ENCODE measurements at places on chromosomes 3 and 15.

DNA sequence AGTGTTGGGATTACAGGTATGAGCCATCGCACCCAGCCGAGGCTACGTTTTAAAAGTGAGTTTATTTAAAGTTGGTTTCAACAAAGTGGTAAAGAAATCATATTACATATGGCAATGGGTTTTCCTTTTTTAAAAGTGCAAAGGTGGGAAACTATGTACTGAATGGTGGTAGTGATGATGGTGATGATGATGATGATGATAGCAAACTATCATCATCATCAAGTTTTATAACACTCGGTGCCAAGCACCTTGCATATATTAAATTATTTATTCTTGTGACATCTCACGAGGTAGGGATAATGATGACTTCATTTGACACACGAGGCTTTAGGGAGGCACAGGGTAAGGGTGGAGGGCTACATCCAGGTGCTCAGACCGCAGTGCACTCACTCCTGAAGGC lies 64.3 kb downstream of the BDH1 start:
- no peak for DNase-seq

DNA sequence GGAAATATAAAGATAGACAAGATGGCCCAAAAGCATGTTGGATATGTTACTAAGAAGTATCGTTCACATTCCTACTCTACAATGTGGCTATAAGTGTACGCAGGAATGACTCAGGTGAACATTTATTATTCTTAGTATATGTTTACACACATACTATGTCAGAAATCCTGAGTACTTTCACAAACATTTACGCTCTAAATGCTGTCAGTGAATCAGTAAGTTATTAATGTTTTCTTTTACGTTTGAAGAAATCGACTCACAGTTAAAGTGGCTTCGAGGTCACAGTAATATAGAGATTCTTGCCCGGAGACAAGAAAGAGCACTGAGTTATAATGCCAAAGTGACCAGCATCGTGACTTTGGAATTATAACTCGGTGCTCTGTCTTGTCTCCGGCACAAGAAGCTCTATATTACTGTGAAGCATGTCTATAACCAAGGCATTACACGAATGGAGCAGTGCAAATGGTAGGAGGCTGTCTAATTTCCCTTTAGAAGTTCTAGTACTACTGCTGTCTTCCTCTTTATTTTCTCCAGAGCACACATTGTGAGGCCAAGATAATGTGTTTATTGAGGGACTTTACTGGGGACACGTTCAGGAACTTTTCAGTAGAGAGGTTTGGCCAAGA lies 61.8 kb upstream of the P3H2 start:
- peak; percentile 74 for DNase-seq

- no peak for DNase-seq
Measured at GRCh38 chr3:13427662-13428603, 7.8 kb upstream of the NUP210 start.

- DNase-seq: peak; percentile 59
Measured at GRCh38 chr3:30751610-30752299, 142.7 kb downstream of the GADL1 start.

GRCh38 chr3:161042023-161042501 lies 63.1 kb downstream of the B3GALNT1 start:
- DNase-seq: no peak

- no peak for DNase-seq
Measured at GRCh38 chr3:44045476-44046275, 196.0 kb upstream of the TOPAZ1 start.

DNA sequence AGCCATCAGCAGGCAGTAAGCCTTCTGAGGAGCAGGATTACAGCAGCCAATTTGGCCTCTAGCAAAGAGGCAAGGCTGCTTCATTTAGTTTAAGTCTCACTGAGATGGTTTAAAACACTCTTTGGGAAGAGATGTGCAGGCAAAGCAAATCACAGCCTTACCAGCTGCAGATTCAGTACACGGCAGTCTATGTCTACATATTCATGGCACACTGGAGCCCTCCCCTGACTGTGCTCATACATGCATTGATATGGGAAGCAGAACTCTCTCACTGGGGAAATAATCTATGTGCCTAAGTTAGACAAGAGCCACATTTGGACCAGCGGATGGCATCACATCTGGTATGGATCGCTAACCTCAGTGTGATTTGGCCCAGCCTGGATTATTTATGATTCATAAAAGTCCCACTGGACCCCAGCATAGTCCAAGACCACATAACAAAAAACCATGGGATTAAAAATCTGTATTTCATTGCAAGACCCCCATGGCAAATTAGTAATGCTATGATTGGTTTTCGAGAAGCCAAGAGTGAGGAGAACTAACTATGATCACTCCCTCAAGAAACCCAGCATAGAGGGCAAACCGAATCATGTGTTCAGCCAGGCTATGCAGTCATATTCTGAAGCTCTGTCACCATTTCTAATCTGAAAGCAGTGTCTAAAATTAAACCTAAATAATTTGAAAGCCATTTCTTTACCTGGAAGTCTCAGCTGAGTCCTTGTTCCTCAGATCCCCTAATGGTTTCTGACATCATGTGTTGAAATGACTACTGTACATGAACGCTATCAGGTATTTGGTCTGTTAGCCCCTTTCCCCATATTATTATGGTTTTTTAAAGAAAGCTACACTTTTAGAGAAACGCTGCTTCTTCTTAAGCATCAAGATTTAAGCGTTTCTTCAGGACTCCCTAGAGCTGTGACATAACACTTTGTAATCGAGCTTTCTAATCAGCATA lies 1.2 kb downstream of the PRICKLE2 start:
- DNase-seq: peak; percentile 62

GRCh38 chr3:52153389-52154096 lies 680 bp downstream of the POC1A start:
- DNase-seq: peak; percentile 8

GRCh38 chr15:69921626-69922619 lies 175.8 kb downstream of the TLE3 start:
- DNase-seq: no peak

DNA sequence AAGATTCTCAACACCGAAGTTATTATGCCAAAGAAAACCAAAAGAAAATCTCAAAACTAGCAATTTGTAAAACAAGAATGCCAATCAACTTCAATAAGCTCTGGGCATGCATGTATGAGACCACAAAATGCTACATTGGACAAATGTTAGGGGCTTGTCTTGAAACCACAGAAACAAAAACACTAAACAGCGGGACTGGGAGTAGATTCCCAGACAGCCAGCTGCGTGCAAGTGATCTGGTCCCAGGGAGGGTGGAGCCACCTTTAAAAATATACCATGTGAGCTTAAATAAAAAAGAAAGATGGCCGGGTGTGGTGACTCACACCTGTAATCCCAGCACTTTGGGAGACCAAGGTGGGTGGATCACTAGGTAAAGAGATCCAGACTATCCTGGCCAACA lies 163.6 kb upstream of the PRICKLE2 start:
- DNase-seq: no peak

GRCh38 chr15:84826369-84826823 lies 9.2 kb downstream of the ALPK3 start:
- DNase-seq: peak; percentile 52

DNA sequence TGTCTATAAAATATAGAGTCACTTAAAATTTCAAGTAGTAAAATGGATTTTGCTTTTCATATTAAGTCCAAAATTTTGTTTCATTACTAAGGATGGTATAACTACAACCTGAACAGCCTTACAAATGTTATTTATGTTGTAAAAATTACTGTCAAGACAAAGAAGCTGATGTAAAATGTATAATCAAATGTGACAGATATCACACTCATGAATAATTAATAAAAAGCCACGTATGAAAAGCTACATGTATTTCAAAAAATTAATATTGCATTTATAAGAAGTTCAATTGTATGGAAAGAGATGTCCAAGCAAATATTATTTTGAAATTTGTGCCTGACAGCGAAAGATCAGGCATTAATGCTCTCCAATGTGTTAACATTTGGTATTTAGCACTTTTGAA lies 48.9 kb downstream of the KBTBD8 start:
- DNase-seq: no peak

DNA sequence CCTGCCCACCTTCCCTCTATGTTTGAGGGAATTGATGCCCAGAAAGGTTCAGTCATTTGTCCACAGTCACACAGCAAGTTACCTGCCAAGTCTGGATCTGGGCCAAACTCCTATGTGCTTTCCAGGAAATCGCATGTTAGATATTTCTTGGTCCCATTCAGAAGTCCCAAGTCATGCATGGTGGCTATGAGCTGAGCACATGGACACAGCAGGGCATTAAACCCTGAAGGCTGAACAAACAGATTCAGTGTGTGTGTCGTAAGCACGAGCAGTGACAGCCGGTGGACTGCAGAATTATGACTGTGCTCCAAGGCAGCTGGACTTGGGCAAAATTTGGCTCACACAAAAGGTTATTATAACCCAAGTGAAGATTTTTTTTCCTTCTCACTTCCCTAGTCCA lies 11.4 kb upstream of the SLC6A6 start:
- DNase-seq: peak; percentile 72

DNA sequence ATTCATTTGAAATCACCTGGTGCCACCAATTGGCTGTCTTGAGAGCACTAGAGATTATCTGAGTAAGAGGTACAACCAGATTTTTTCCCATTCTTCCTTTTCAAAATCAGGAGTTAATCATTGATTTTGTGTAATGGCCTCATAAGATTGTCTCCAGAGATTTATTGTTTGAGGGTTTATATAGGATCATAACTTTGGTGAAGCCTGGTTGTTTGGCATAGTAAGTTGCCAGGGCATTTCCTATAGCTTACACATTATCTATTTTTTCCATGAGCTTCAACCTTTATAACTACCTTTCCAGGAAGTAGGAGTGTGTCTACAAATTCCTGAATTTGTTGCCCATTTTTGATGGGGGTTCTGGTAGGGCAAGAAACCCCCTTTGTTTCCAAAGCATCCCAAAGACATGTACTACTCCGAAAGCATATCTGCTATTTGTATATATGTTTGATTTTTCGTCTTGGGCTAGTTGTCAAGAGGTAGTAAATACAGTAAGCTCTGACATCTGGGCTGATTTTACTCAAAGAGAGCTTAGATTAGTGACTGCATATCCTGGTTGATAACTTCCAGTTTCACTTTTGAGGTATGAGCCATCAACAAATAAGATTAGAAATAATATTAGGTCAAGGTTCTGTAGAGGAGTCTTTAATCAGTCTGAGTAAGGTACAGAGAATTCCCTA lies 11.7 kb upstream of the PRR23B start:
- DNase-seq: no peak

DNA sequence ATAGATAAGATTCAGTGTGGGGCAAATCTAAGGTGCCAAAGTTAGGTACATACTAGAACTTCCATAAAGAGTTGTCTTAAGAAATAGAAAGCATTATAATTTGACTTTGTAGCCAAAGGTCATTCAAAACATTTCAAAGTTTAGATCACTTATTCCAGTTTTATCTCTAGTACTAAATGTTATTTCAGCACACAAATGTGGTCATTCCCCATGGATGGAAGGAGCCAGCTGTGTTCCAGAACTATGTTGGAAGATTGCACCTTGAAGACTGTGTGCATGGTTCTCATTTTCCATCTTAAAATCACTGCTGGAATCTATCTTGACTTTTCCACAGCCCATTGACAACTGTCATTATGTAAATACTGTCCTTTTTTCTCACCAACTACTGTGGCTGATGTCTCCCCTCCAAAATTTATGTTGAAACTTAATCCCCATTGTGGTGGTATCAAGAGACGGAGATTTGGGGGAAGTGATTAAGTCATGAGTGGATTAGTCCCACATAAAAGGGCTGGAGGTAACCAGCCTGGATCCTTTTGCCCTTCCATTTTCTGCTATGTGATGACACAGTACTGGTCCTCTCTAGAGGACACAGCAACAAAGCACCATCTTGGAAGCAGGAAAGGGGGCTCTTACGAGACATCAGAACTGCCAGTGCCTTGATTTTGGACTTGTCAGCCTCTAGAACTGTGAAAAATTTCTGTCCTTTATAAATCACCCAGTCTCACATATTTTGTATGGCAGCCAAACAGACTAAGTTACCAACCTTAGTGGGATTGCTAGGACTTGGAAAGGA lies 24.0 kb downstream of the TGFBR2 start:
- no peak for DNase-seq

- DNase-seq: no peak
Measured at GRCh38 chr3:149653136-149653535, 4.7 kb downstream of the WWTR1 start.

DNA sequence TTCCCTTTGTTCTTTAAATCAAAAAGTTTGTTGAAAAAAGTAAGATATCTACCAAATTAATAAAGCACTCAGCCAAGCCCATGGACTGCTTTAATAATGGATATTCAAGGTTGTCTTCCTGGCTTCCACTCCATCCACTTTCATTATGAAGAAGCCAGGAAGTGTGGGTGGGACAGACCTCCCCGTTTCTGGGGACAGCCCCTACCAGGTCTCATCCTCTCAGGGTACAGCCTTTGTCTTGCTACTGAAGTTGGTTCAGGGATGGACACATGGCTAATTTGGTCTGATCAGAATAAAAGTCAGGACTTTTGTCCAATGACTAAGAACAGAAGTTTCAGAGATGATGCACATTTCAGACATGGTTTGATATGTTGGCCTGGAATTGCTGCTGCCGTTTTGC lies 32.6 kb downstream of the CCNB2 start:
- no peak for DNase-seq

DNA sequence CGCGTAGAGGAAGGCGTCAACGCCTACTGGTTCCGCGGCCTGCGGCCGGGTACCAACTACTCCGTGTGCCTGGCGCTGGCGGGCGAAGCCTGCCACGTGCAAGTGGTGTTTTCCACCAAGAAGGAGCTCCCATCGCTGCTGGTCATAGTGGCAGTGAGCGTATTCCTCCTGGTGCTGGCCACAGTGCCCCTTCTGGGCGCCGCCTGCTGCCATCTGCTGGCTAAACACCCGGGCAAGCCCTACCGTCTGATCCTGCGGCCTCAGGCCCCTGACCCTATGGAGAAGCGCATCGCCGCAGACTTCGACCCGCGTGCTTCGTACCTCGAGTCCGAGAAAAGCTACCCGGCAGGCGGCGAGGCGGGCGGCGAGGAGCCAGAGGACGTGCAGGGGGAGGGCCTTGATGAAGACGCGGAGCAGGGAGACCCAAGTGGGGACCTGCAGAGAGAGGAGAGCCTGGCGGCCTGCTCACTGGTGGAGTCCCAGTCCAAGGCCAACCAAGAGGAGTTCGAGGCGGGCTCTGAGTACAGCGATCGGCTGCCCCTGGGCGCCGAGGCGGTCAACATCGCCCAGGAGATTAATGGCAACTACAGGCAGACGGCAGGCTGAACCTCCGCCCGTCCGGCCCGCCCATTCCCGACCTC lies 4.1 kb downstream of the ISLR2 start:
- DNase-seq: no peak

- DNase-seq: no peak
Measured at GRCh38 chr15:40229956-40230355, 8.9 kb upstream of the PAK6 start.

GRCh38 chr3:192819001-192819569 lies 91.7 kb upstream of the FGF12 start:
- peak; percentile 85 for DNase-seq
